Esophagus muscularis mucosa (tissue), 4 donors: ENCODE measurements at places on chromosomes 5 and 9. TPM values are rescaled to one million over a fixed set of nuclear protein-coding genes. Genes with fewer than 3 reads are reported as not detected.

DNA sequence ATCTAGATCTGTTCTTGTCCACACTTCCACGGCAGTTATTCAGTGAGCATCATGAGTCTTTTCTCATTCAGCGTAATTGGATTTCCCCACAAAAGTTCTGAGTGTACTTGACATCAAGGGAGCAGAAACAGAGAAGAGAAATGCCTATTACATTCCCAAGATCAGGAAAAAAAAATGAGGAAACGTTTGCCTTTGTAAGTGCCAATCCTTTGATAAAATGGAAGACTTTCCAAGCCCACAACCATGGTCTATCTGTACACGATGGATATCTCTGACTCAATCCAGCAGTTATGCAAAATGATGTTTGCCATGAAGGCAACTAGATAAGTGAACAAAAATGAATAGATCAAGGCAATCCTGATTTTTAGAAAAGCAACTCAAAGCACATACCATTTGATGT, 235.9 kb downstream of the DOCK8 start:
- peaks cover 90% of the 10 kb centered on the region for H3K36me3 ChIP-seq
- no peak overlapping the region for H3K4me3 ChIP-seq
- H3K4me1 ChIP-seq: no peaks in the 10 kb centered on the region
- no peaks in the 10 kb centered on the region for H3K27me3 ChIP-seq
- no peak for DNase-seq

DNA sequence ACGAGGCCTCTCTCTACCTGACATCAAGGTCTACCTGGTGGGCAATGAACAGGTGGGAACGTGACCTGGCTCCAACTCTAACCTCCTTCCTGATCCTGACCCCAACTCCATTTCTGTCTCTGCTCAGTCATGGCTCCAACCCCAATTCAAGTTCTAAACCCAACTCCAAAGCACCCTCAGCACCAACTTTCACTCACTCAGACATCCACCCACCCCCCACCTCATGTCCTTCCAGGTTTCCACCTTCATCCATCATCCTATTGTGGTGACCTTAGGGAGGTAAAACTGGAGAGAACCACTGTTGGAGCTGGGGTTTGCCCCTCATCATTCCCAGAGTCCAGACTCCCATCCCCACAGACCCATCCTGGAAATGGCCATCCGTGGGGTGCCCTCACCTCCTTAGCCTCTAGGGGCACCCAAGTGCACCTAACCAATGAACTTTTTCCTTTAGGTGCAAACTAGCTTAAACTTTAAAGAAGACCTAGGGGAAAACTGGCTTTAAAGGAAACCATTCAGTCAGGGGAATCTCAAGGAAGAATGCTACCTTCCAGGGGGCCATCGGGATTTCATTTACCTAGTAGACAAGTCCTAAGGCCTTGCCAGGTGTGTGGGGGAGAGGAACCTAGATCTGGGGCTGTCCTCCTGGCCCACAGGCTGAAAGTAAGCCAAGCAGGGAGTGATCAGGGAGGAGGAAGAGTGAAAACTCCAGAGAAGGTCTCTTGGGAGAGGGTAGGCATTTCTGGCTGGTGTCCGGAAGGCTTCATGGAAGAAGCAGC, 11.3 kb downstream of the RGS14 start:
- no peak overlapping the region for H3K4me3 ChIP-seq
- H3K36me3 ChIP-seq: no peaks in the 10 kb centered on the region
- no peak for DNase-seq
- no peaks in the 10 kb centered on the region for H3K27me3 ChIP-seq
- H3K4me1 ChIP-seq: peaks cover 62% of the 10 kb centered on the region

GRCh38 chr5:53879708-53880323, 319.4 kb downstream of the NDUFS4 start:
- no peaks in the 10 kb centered on the region for H3K36me3 ChIP-seq
- no peak overlapping the region for H3K4me3 ChIP-seq
- DNase-seq: no peak
- H3K4me1 ChIP-seq: no peaks in the 10 kb centered on the region

- H3K27ac ChIP-seq: no peak overlapping the region
- H3K4me3 ChIP-seq: no peak overlapping the region
- DNase-seq: no peak
- H3K36me3 ChIP-seq: no peaks in the 10 kb centered on the region
These were observed 1431.0 kb upstream of the WWC1 start for GRCh38 chr5:166860426-166860825.

The DDX46 gene
- total RNA-seq: 30.2 TPM

- H3K4me1 ChIP-seq: peaks cover 24% of the 10 kb centered on the region
- no peaks in the 10 kb centered on the region for H3K36me3 ChIP-seq
- no peak overlapping the region for H3K27ac ChIP-seq
- H3K27me3 ChIP-seq: no peaks in the 10 kb centered on the region
- H3K4me3 ChIP-seq: no peak overlapping the region
These were observed 104.6 kb upstream of the SARDH start for GRCh38 chr9:133842721-133843227.

DNA sequence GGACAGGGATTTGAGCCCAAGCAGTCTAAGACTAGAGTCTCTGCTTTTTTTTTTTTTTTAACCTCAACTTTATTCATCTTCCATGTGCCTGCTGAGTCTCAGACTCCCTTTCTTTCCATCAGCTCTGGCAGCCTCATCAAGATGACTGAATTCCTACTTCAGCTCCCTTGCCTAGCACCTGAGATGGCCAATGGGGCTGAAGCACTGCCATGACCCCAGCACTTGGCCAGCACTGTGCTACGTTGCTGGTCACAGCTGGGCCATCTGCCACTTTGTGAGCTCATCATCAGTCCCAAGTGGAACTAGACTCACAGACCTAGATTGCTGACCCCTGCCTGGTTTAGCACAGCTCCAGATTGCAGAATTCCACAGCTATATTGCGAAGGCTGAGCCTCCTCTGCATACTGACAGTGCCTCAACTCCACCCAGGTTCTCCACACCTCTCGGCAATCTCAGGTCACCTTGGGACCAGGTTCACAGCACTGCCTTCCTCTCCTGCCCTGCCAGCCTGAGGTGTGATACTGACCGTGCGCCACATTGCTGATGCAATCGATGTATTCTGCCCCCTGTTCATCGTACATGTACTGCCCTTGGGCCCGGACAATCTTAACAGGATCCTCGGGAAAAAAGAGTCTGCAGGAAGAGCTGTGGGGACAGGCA, 1.6 kb downstream of the PHYKPL start:
- peaks cover 20% of the 10 kb centered on the region for H3K36me3 ChIP-seq
- peak overlapping the region; percentile 92 for H3K4me3 ChIP-seq
- H3K4me1 ChIP-seq: peaks cover 32% of the 10 kb centered on the region
- H3K27ac ChIP-seq: no peak overlapping the region
- DNase-seq: no peak
- H3K27me3 ChIP-seq: no peaks in the 10 kb centered on the region

The MRPL22 gene
- total RNA-seq: 31.4 TPM

- peaks cover 12% of the 10 kb centered on the region for H3K4me1 ChIP-seq
- no peak overlapping the region for H3K27ac ChIP-seq
- peak; percentile 72 for DNase-seq
- H3K36me3 ChIP-seq: no peaks in the 10 kb centered on the region
- H3K27me3 ChIP-seq: no peaks in the 10 kb centered on the region
- no peak overlapping the region for H3K4me3 ChIP-seq
These were observed 484.8 kb downstream of the ZSWIM6 start for GRCh38 chr5:61816585-61817450.

The GLRA1 gene
- not detected for total RNA-seq

- no peaks in the 10 kb centered on the region for H3K27me3 ChIP-seq
- peaks cover 60% of the 10 kb centered on the region for H3K36me3 ChIP-seq
These were observed 272 bp downstream of the ANAPC2 start for GRCh38 chr9:137188086-137188489.

The ZNF484 gene
- 8.9 TPM for total RNA-seq

- DNase-seq: peak; percentile 3
- H3K27ac ChIP-seq: no peak overlapping the region
- peaks cover 24% of the 10 kb centered on the region for H3K27me3 ChIP-seq
- H3K4me1 ChIP-seq: peaks cover 20% of the 10 kb centered on the region
These were observed 56.3 kb downstream of the TMEM174 start for GRCh38 chr5:73229271-73229670.

GRCh38 chr9:25206027-25206426, 472.2 kb downstream of the TUSC1 start:
- no peaks in the 10 kb centered on the region for H3K36me3 ChIP-seq
- H3K4me3 ChIP-seq: no peak overlapping the region
- no peak overlapping the region for H3K27ac ChIP-seq

The BAAT gene
- total RNA-seq: not detected

The MOB3B gene
- 9.6 TPM for total RNA-seq

DNA sequence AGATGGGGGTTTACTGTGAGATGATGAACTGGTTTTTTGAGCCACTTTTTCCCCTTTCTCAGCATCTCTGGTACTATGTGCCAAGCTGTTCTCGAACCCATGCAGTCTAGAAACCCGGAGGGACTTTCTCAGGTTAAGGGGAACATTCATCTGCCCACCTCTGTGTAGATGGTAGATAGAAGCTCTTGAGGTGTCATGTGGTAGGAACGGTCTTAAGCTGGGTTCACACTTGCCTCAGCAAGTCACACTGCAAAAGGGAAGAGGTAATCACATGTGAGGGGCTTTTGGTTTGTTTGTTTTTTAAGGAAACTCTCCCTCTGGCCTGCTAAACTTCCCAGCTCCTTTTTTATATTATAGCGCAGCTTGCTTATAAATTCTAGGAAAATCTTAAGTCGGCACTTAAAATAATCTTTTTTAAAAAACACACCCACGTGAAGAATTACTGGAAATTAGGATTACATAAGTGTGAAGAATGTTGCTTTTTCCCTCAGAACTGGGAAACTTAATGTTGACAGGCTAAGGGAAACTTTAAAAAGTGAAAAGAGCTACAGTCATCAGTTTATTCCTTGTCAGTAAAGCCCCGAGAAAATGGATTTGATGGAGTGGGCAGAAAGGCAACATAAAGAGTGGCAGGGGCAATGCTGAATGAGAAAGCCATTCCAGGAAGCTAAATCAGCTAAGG, 430.3 kb downstream of the ARHGEF28 start:
- H3K36me3 ChIP-seq: no peaks in the 10 kb centered on the region
- no peaks in the 10 kb centered on the region for H3K4me1 ChIP-seq
- DNase-seq: no peak

GRCh38 chr9:95513711-95514110, 3.1 kb downstream of the PTCH1 start:
- H3K4me1 ChIP-seq: peaks cover 45% of the 10 kb centered on the region
- H3K27ac ChIP-seq: no peak overlapping the region
- H3K36me3 ChIP-seq: no peaks in the 10 kb centered on the region
- no peak overlapping the region for H3K4me3 ChIP-seq
- no peak for DNase-seq
- peaks cover 19% of the 10 kb centered on the region for H3K27me3 ChIP-seq

The NR2F1-AS1 gene
- 9.6 TPM for total RNA-seq

GRCh38 chr5:158381614-158382160, 522.7 kb upstream of the CLINT1 start:
- no peaks in the 10 kb centered on the region for H3K27me3 ChIP-seq
- DNase-seq: no peak
- H3K4me3 ChIP-seq: no peak overlapping the region
- peaks cover 20% of the 10 kb centered on the region for H3K4me1 ChIP-seq
- no peak overlapping the region for H3K27ac ChIP-seq
